Upper lobe of left lung (tissue), 6 donors: ENCODE measurements at places on chromosomes 1 and 21.

DNA sequence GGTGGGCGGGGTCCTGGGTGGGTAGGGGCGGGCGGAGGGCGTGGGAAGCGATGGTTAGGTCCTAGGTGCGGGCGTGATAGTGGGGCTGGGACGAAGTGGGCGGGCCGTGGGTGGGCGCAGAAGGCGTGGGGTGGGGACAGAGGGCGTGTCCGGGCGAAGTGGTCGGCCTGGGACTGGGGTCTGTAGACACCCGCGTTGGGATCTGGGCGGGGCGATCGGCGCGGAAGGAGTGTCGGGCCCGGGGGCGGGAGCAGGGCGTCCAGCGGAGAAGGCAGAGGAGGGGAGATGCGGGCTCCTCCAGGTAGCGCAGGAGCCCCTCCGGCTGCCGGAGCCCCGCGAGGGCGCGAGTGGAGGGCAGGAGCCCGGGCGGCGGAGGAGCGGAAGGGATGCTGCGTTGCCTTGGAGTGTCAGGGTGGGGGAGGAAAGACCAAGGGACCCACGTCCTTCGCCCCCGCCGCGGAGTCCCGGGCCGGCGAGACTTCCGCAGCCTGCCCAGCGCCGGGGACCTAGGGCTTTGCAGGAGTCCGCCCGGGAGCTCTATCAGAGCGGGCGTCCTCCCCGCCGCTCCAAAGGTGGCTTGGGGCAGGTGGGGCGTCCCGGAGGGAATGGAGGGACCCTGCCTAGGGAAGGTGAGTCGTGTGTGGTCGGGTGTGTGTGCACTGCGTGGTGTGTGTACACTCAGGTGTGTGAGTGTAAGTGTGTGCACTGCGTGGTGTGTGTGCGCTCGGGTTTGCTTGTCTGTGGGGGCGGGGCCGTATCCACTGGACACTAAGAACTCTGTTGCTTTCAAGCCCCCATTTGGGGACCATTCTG lies 27.0 kb upstream of the PRSS38 start:
- DNase-seq: peak; percentile 76

DNA sequence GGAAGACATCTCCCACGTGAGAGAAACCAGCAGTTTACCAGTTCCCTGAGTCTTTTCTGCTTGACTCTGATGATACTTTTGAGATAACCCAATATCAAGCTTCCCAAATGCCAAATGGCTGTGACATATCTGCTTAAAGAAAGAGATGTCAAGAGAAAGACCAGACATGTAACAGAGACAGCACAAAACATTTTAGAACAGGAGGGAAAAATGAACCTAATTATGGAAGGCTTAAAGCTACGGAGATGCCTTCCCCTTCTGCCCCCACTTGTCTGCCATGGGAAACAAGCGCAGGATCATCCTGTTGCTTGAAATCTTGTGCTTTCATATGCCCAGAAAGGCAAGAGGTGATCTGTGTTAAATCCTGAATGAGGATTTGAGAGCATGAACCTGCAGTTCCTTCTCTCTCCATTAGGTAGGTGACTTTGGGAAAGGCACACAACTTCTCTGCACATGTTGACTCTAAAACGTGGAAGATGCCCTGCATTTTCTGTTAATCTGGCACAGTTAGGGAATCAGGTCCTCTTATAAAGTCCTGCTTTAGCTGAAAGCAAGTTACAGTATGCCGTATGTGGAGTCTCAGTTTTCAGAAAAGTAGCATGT lies 46.7 kb upstream of the MTR start:
- DNase-seq: no peak

DNA sequence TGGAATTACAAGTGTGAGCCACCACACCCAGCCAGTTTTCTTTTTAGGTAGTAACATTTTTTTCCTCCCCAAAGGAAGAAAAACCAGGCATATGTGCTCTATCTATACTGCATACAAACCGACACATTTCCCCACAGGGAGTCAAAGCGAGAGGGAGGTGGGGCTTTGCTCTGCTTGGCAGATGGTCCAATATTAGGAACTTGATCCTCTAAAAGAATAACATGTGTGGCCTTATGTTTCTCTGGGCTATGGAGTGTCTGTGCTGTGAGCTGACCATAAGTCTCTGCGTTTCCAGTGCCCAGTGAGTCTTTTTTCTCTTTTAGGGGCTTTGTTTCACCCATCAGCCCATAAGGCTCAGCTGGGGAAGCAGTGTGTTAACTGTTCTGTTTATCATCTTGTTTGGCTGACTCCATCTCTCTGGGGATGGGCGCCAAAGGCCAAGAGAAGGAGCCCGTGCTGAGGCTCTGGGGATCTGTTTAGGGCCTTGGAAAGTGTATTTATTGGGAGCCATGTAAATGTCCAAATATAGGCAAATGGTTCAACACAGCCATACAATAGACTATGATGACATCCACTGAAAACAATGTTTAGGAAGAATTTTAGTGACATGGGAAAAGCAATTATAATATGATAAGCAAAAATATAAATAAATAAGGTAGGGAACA lies 20.2 kb downstream of the LMOD1 start:
- no peak for DNase-seq

DNA sequence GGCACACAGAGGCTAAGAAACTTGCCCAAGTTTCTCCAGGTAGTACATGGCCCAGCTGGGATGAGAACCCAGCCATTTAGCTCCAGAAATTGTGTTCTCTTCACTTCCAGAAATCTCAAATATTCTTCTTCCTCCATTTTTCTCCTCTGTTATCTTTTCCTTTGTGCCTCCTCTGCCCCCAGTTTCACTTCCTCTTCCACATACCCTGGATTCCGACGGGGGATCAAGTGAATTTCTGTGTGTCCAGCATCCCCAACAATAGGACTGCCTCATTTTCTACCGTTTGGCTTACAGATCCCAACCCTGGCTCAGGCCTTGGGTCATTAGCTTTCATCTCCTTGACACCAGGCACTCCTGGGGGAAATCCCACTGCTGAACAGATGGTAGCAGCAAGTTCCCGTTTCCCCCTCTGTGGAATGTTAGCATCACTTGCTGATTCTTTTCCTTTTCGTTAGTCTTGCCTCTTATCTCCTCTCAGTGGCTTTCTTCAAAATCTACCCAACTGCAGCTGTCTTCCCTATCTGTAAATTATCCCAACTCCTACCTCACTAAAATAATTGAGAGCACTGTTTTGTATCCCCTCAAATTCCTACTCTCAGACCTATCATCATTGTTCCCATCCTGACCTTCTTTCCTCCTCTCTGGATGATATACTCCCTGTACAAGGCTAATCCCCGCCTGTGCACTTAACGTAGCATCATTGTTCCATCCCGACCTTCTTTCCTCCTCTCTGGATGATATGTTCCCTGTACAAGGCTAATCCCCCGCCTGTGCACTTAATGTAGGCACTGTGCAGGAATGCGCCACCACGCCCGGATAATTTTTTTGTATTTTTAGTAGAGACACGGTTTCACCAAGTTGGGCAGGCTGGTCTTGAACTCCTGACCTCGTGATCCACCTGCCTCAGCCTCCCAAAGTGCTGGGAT lies 36.5 kb downstream of the SCCPDH start:
- no peak for DNase-seq

DNA sequence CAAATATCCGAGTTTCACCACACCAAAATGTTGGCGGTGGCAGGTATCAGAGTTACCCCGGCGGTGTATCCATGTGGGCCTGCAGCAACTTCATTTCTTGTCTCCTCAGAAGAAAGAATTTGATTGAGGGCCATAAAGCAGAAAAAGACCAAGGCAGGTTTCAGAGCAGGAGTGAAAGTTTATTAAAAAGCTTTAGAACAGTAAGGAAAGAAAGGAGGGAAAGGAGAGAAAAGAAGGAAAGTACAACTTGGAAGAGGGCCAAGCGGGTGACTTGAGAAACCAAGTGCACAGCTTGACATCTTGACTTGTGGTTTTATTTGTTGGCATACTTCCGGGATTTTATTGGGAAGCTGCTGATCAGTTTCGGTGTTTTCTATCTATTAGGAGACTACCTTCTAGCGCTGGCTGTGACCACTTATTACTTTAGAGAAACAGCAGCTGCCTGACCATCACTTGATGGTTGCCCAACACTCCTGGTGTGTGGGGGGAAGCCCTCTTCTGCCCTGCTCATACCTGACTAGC lies 75.5 kb upstream of the RAB3GAP2 start:
- no peak for DNase-seq

- DNase-seq: no peak
These were observed 38.8 kb downstream of the TBX15 start for GRCh38 chr1:118949315-118949714.

GRCh38 chr21:20998456-20998789 lies 214 bp downstream of the NCAM2 start:
- DNase-seq: no peak

DNA sequence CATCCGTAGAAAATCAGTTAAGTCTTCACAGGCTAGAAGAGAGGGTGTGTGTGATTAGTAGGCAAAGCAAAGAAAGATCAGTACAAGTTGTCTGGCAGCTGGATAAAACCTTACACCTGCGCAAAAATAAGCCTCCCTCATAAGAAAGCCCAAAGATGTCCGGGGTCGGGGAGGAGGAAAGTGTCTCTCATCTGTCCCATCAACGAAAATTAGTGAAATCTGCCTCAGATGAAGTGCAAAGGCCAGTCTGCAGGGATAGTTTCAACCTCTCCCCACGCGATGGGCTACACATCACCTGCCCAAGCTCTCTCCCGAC lies 333.9 kb downstream of the SRGAP2C start:
- DNase-seq: no peak

DNA sequence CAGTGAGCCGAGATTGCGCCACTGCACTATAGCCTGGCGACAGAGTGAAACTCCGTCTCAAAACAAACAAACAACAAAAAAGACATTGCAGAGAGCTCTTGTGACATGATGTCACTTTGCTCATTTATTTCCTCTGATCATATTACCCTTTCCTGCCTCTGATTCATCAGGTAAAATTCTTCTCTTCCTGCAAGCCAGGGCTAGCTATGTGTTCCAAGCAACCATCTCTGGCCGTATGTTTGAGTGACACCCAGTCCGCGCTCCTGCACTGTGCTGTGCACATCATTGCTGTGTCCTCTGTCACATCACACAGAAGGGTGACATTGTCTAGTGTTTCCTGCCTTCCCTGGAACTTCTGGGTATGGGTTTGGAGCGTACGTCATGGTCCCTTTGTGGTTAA lies 251.3 kb downstream of the PCP4 start:
- no peak for DNase-seq
